ENCODE measurements at places on chromosomes 5 and 9. TPM values are rescaled to one million over a fixed set of nuclear protein-coding genes. Genes with fewer than 3 reads are reported as not detected.

DNA sequence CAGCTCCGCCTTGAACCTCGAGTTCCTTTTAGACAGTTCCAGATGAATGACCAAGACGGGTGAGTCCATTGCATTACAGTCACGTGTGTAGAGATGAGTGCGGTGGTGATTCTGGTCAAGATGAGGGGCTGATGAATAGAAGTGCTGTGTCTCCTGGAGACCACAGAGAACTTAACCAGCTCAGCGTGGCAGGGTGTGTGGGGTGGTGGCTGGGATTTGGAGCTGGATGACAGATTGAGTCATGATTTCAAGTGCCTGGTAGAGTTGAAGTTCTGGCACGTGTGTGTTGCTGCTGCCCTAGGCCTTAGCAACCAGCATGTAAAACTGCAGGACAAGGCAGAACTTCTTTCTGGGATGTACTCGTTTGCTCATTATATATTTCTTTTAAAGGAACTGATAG lies 53.3 kb downstream of the PRRC2B start:
- DNase-seq: no peak
- no peaks in the 10 kb centered on the region for H3K4me1 ChIP-seq
- peaks cover 94% of the 10 kb centered on the region for H3K36me3 ChIP-seq
- H3K27me3 ChIP-seq: no peaks in the 10 kb centered on the region
- H3K27ac ChIP-seq: no peak overlapping the region

Gene CFAP157
- 0.15 TPM for total RNA-seq

Gene IL3
- total RNA-seq: not detected

Gene PDGFRB
- 3.9 TPM for total RNA-seq

DNA sequence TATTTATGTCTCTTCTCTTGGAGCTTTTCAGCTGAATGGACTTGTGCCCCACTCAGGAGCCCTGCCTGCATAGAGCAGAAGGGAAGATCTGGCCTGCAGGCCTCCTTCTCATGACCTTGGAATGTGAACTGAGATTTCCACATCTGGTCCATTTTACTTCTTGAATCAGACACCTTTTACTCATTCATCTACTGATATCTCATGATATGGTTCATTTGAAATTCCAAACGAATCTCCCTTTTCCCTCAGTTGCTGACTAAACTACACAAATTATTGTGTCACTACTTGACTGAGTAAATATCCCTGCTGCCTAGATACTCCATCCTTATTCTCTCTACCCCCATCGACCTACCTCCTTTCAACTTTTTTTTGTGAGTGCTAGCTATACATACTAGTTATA lies 138.7 kb downstream of the PLCXD3 start:
- no peak for DNase-seq
- no peaks in the 10 kb centered on the region for H3K36me3 ChIP-seq
- no peaks in the 10 kb centered on the region for H3K4me1 ChIP-seq

Gene SLC27A6
- total RNA-seq: 3.3 TPM

- no peak overlapping the region for H3K27ac ChIP-seq
- H3K36me3 ChIP-seq: no peaks in the 10 kb centered on the region
- H3K27me3 ChIP-seq: no peaks in the 10 kb centered on the region
- no peak overlapping the region for H3K4me3 ChIP-seq
Observed at GRCh38 chr9:107123389-107123788, 159.7 kb upstream of the RAD23B start.

Gene CAMK2A
- 0.15 TPM for total RNA-seq

Gene PCDHB4
- 1.6 TPM for total RNA-seq

DNA sequence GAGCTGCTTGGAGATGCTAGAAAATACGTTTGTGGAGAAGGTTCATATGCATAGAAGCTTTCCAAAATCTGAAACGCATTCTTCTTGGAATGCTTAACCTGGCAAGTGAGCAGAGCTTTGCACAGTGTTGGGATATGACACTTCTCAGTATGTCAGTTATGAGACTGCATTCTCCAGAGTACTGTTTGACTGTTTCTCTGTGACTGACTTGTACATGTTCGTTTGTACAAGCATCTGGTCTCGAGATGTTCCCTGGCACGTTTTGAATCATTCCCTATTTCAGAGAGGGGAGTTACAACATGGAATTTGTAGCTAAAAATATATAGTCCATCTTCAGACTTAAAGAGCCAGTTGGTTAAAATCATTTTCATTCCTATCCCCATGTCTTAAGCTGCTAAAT lies 272.4 kb downstream of the ARRDC3 start:
- H3K27me3 ChIP-seq: no peaks in the 10 kb centered on the region
- DNase-seq: no peak
- H3K4me1 ChIP-seq: 0 out of 2 replicates have a peak, but pooled peaks cover 5% of the 10 kb centered on the region
- peaks cover 6% of the 10 kb centered on the region for H3K36me3 ChIP-seq
- no peak overlapping the region for H3K27ac ChIP-seq

Gene PCDHGA6
- total RNA-seq: 1.5 TPM

Gene BTNL3
- not detected for total RNA-seq

Gene MFAP3
- 24.5 TPM for total RNA-seq

DNA sequence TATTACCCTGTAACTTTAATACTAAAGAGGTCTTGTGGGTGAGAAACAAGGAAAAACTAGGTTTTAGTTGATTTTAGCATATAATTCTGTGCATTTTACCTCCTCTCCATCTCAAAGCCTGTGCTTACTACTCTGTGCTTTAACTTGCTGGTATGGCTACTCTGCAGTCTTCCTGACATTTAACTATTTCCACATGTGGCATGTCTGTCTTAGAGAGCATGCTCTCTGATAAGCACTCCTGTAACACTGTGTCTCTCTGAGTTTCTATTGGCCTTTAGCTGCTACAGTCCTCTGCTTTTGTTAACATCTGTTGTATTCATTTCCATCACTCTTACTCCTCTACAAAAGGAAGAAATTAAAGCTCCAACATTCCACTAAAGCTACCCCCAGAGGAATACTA lies 418.3 kb downstream of the RAB3C start:
- DNase-seq: no peak
- H3K36me3 ChIP-seq: no peaks in the 10 kb centered on the region
- H3K27ac ChIP-seq: no peak overlapping the region
- no peaks in the 10 kb centered on the region for H3K27me3 ChIP-seq
- H3K4me3 ChIP-seq: no peak overlapping the region

GRCh38 chr5:63473335-63473967 lies 488.8 kb downstream of the HTR1A start:
- no peak for DNase-seq
- H3K27me3 ChIP-seq: no peaks in the 10 kb centered on the region
- H3K27ac ChIP-seq: no peak overlapping the region
- peaks cover 6% of the 10 kb centered on the region for H3K36me3 ChIP-seq

- no peaks in the 10 kb centered on the region for H3K27me3 ChIP-seq
- no peak for DNase-seq
- no peak overlapping the region for H3K4me3 ChIP-seq
- no peak overlapping the region for H3K27ac ChIP-seq
- no peaks in the 10 kb centered on the region for H3K4me1 ChIP-seq
Observed at GRCh38 chr5:162456086-162456485, 388.5 kb downstream of the GABRG2 start.

DNA sequence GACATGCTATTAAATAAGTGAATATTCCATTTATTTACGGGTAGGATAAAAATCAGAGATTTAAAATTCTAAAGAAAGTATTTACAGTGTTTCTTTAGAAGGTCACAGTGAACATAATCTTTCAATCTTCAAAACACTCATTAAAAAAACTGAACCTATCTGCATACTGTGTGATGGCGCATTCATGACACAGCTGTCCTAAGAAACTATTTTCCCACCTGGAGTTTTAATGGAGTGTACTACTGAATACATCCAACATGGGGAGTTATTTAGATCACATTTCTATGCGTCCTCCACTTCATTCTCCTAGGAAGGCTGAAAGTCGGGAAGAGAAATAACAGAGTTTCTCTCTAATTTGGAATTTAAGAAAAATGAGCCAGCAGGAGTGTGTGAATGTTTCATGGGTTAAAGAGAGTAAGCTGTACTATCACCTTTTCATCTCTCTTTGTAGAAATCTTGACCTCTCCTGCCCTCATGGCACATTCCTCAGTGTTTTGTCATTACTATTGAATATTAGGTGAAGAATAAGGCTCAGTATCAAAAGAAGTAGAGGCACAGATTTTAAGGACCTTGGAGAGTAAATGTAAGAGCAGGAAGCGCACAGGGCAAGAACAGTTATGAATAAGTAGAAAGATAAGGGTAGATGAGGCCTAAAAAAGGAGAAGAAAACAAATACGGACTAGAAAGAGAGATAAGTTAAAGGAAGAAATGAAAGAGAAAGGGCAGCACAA lies 551.2 kb upstream of the TUSC1 start:
- no peaks in the 10 kb centered on the region for H3K27me3 ChIP-seq
- no peaks in the 10 kb centered on the region for H3K36me3 ChIP-seq
- no peak overlapping the region for H3K4me3 ChIP-seq

DNA sequence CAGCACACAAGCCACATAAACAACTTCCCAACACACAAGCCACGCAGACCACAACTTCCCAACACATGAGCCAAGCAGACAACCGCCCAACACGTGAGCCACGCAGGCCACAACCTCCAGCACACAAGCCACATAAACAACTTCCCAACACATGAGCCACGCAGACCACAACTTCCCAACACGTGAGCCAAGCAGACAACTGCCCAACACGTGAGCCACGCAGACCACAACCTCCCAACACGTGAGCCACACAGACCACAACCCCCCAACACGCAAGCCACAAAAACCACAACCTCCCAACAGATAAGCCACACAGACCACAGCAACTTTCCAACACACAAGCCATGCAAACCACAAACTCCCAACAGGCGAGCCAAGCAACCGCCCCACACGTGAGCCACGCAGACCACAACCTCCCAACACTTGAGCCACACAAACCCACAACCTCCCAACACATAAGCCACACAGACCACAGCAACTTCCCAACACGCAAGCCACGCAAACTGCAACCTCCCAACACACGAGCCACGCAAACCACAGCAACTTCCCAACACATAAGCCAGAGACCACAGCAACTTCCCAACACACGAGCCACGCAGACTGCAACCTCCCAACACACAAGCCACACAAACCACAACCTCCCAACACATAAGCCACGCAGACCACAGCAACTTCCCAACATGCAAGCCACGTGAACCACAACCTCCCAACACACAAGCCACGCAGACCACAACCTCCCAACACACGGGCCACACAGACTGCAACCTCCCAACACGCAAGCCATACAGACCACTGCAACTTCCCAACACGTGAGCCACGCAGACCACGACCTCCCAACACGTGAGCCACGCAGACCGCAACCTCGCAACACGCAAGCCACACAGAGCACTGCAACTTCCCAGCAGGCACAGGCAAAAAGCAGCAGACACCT lies 10.1 kb downstream of the BRD9 start:
- H3K27me3 ChIP-seq: no peaks in the 10 kb centered on the region
- H3K36me3 ChIP-seq: peaks cover 78% of the 10 kb centered on the region
- no peak overlapping the region for H3K4me3 ChIP-seq
- no peak overlapping the region for H3K27ac ChIP-seq
- no peak for DNase-seq
- no peaks in the 10 kb centered on the region for H3K4me1 ChIP-seq

GRCh38 chr9:116061546-116062205 lies 91.9 kb upstream of the PAPPA start:
- no peaks in the 10 kb centered on the region for H3K4me1 ChIP-seq
- DNase-seq: no peak
- no peak overlapping the region for H3K27ac ChIP-seq

Gene PCDHGC4
- total RNA-seq: 4.0 TPM

DNA sequence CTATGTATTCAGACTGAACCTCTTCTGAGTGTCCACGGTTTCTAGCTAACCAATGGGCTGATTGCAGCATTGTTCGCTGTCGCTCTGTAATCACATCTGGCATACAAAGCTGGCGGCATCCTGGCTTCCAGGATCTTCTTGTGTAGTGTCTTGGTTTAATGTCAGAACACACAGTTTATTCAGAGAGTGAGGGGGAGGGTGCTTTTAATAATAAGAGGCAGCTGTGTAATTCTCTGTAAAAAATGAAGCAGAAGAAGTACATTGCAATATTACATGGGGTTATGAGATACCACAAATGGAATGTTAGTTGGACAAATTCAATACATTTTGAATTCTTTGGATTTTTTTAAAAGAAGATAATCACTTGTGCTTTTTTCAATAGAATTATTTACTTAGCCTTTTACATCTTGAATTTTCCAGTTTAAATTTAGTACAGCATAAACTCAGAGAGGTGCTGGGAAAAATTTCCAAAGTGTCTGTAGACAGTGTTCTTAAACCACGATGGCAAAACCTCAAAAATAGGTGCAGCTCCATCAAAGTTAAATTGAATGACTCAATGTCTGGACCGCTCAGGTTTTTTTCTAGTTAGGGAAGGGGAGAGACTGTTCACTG lies 206.0 kb downstream of the PCSK1 start:
- no peaks in the 10 kb centered on the region for H3K36me3 ChIP-seq
- no peak overlapping the region for H3K4me3 ChIP-seq
- no peaks in the 10 kb centered on the region for H3K27me3 ChIP-seq
- H3K4me1 ChIP-seq: no peaks in the 10 kb centered on the region

DNA sequence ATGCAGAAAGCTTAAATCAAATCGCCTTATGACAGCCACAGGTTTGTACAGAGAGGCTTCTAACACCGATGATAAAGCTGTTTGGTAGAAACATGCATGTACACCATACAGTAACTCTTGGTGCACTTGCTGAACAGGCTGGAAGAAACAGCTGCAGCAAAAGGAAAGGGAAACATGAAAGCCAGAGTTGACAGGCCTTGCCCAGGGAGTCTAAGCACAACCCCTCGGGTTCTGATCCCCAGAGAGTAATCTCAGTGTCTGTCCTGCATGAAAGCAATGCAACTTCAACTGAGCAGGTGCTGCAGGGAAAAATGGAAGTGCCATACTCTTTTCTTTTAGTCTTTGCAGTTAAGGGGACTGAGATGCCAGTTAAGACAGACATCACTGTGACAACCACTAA lies 419.9 kb downstream of the BNC2 start:
- no peaks in the 10 kb centered on the region for H3K4me1 ChIP-seq
- H3K27ac ChIP-seq: no peak overlapping the region
- no peaks in the 10 kb centered on the region for H3K36me3 ChIP-seq
- H3K4me3 ChIP-seq: no peak overlapping the region

DNA sequence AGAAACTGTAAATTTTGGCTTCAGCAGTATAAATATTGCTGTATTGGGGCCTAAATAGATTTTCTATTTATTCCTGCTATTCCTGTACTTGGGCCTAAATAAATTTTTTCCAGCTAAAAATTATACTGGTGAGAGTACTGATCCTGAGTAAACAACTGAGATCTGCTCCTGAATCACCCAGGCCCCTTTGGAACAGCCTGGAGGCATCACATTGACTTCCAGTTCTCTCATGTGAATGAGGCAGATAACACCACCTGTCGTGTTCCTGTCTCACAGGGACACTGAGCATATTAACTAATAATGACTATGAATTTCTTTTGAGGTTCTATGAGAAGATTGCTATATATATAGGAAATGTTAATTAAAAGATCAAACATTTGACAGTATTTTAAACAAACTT lies 119.5 kb upstream of the PLCXD3 start:
- H3K36me3 ChIP-seq: no peaks in the 10 kb centered on the region
- H3K4me1 ChIP-seq: no peaks in the 10 kb centered on the region
- no peaks in the 10 kb centered on the region for H3K27me3 ChIP-seq
- H3K4me3 ChIP-seq: no peak overlapping the region
- DNase-seq: no peak

Gene IFNA2
- not detected for total RNA-seq

- peak; percentile 40 for DNase-seq
- no peak overlapping the region for H3K27ac ChIP-seq
- no peaks in the 10 kb centered on the region for H3K27me3 ChIP-seq
- no peaks in the 10 kb centered on the region for H3K4me1 ChIP-seq
- peaks cover 23% of the 10 kb centered on the region for H3K36me3 ChIP-seq
Observed at GRCh38 chr5:177162379-177162778, 28.8 kb downstream of the NSD1 start.

GRCh38 chr9:98584059-98584458 lies 124.7 kb downstream of the GABBR2 start:
- H3K4me3 ChIP-seq: no peak overlapping the region
- no peaks in the 10 kb centered on the region for H3K4me1 ChIP-seq
- H3K27ac ChIP-seq: no peak overlapping the region

Gene SLC36A2
- 0.07 TPM for total RNA-seq

All from H9 (cell line).